A673 (cell line): ENCODE measurements at places on chromosomes 12 and 14. TPM values are rescaled to one million over a fixed set of nuclear protein-coding genes. Genes with fewer than 3 reads are reported as not detected.
A peak's percentile ranks its signal among the peaks of the same experiment; 100 is the strongest.

Gene LTBR
- total RNA-seq: 25.7 and 27.5 TPM in 2 replicates

GRCh38 chr12:121620333-121620891, 5.9 kb upstream of the ORAI1 start:
- no peak overlapping the region for H3K27ac ChIP-seq
- H3K4me3 ChIP-seq: no peak overlapping the region
- no peaks in the 10 kb centered on the region for H3K36me3 ChIP-seq
- H3K4me1 ChIP-seq: peaks cover 4% of the 10 kb centered on the region

- H3K4me3 ChIP-seq: no peak overlapping the region
- no peak for DNase-seq
- H3K27me3 ChIP-seq: no peaks in the 10 kb centered on the region
- H3K4me1 ChIP-seq: peaks cover 2% of the 10 kb centered on the region
Measured at GRCh38 chr12:82645414-82645813, 41.3 kb upstream of the TMTC2 start.

Gene RTL1
- total RNA-seq: 0.09 and 0.15 TPM in 2 replicates

DNA sequence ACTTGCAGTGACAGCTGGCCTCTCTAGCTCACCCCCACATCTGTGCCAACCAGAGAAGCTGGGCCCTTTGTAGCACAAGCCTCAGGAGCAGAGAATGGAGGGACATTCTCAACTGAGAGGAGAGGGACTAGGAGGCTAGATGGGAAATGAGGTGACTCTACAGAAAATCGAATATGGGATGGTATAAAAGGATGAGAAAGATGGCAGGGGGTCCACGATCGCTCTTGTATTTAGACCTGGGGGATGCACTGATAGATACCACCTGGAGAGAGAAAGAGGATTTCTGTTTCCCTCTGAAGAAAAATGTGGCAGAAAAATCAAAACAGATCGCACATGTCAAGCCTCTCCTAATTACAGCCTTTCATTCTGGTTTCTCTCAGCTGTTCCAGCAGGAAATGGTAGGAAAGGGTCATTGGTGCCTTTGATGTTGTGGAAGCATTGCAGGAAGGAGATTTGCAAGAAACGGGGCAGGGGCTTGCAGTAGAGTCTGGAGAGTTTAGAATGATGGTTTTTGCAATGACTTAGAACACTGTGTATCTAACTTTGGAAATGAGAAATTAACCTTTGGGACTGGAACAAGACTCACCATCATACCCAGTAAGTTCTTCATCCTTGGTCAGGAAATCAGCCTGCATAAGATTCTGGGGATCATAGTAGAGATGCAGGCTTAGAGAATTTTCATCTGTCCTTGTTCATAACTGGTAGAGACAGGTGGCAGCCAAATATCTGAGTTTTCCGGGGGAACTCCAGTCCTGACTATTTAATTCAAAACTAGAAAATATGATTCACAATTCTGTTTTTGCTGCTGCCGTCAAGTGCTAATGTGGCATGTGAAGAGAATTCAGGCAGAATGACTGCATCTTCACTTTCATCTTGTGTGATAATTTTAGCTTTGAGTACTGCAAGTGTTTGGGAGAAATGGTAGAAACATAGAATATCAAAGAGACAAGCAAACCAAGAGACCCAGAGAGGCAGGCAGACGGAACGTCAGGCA, 98.8 kb downstream of the DAD1 start:
- H3K27me3 ChIP-seq: no peaks in the 10 kb centered on the region
- no peak for DNase-seq
- H3K36me3 ChIP-seq: no peaks in the 10 kb centered on the region
- H3K27ac ChIP-seq: no peak overlapping the region
- H3K4me3 ChIP-seq: no peak overlapping the region

DNA sequence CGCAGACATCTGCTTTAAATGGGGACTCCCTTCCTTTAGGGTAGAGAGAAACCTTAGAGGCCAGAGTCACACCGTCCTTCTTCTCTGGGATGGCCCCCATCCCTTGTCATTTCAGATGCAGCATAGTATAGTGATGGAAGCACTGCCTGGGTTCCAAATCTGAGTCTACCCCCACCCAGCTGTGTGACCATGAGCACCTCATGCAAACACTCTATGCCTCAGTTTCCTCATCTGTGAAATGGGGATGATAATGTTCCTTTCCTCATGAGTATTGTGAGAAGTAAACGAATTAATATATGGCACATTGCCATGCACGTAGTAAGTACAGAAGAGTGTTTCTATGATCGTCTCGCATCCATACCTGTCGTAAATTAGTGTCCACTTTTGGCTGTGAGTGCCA, 241.9 kb downstream of the SLC41A2 start:
- no peak for DNase-seq
- no peaks in the 10 kb centered on the region for H3K27me3 ChIP-seq
- H3K4me1 ChIP-seq: no peaks in the 10 kb centered on the region
- H3K4me3 ChIP-seq: no peak overlapping the region

GRCh38 chr14:83047059-83047830, 1513.6 kb upstream of the SEL1L start:
- no peaks in the 10 kb centered on the region for H3K4me1 ChIP-seq
- no peaks in the 10 kb centered on the region for H3K36me3 ChIP-seq
- no peak for DNase-seq

GRCh38 chr12:105930557-105931503, 207.9 kb downstream of the NUAK1 start:
- peak; percentile 3 for DNase-seq
- no peak overlapping the region for H3K27ac ChIP-seq
- H3K36me3 ChIP-seq: no peaks in the 10 kb centered on the region
- H3K27me3 ChIP-seq: no peaks in the 10 kb centered on the region
- no peaks in the 10 kb centered on the region for H3K4me1 ChIP-seq

DNA sequence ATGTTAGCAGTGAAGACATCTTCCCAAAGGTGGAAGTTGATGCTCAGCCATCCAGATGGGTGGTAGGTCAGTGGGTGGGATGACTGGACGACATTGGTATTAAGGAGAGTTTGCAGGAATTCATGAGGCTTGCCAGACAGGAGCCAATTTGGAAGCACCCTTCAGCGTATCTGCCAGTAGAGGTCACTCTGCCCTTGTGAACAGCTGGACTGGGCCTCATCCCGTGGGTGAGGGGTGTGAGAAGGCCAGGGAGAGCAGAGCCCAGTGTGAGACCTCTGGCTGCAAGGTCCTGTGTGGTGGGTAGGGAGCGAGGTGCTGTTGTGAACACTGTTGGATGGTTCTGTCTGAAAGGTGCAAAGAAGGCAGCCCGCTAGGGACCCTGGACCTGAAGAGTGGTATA, 37.7 kb downstream of the SLC5A8 start:
- H3K4me1 ChIP-seq: no peaks in the 10 kb centered on the region
- peak; percentile 50 for DNase-seq
- no peaks in the 10 kb centered on the region for H3K27me3 ChIP-seq

- H3K27ac ChIP-seq: no peak overlapping the region
- no peaks in the 10 kb centered on the region for H3K36me3 ChIP-seq
- DNase-seq: no peak
- H3K27me3 ChIP-seq: no peaks in the 10 kb centered on the region
- H3K4me1 ChIP-seq: peaks cover 11% of the 10 kb centered on the region
Measured at GRCh38 chr12:89674326-89674942, 34.2 kb downstream of the ATP2B1 start.

Gene ASIC1
- 2.7 and 5.5 TPM in 2 replicates for total RNA-seq

DNA sequence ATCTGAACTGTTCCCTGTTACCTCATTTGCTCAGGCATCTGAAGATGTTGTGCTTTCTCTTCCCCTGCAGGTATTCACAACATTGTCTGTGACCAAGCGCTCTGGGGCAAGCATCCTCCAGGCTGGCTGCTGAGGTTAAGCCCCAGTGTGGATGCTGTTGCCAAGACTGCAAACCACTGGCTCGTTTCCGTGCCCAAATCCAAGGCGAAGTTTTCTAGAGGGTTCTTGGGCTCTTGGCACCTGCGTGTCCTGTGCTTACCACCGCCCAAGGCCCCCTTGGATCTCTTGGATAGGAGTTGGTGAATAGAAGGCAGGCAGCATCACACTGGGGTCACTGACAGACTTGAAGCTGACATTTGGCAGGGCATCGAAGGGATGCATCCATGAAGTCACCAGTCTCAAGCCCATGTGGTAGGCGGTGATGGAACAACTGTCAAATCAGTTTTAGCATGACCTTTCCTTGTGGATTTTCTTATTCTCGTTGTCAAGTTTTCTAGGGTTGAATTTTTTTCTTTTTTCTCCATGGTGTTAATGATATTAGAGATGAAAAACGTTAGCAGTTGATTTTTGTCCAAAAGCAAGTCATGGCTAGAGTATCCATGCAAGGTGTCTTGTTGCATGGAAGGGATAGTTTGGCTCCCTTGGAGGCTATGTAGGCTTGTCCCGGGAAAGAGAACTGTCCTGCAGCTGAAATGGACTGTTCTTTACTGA, 44.9 kb downstream of the EID3 start:
- H3K4me3 ChIP-seq: no peak overlapping the region
- no peaks in the 10 kb centered on the region for H3K27me3 ChIP-seq
- no peak overlapping the region for H3K27ac ChIP-seq
- no peak for DNase-seq
- H3K36me3 ChIP-seq: peaks cover 73% of the 10 kb centered on the region

DNA sequence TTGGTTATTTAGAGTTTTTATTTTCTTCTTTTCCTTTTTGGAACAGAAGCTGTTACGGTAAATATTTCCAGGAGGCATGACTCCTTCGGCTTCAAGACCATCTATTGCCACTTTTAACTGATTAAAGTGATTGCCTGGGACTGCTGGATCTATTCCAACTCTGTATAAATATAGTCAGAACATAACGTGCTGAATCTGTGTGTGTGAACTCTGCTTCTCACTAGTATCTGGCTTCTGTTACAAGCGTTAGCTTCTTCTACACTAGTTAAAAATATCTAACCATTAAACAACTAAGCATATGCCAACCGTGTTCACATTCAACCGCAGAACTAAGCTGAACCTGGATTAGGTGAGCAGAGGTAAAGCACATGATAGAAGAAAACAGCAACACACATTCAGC, 49.0 kb downstream of the TMTC1 start:
- H3K36me3 ChIP-seq: no peaks in the 10 kb centered on the region
- H3K27me3 ChIP-seq: no peaks in the 10 kb centered on the region
- no peak overlapping the region for H3K4me3 ChIP-seq
- H3K4me1 ChIP-seq: no peaks in the 10 kb centered on the region

GRCh38 chr12:123264642-123265041, 7.0 kb downstream of the CDK2AP1 start:
- peaks cover 14% of the 10 kb centered on the region for H3K4me1 ChIP-seq
- H3K27ac ChIP-seq: no peak overlapping the region
- no peak for DNase-seq
- H3K27me3 ChIP-seq: no peaks in the 10 kb centered on the region
- peaks cover 13% of the 10 kb centered on the region for H3K36me3 ChIP-seq

GRCh38 chr12:112916270-112916669, 9.5 kb downstream of the OAS1 start:
- peaks cover 5% of the 10 kb centered on the region for H3K36me3 ChIP-seq
- DNase-seq: no peak
- H3K27ac ChIP-seq: peak overlapping the region; percentile 9
- H3K4me3 ChIP-seq: no peak overlapping the region

Gene SMIM41
- total RNA-seq: 0.24 and 0.28 TPM in 2 replicates

Gene GLT8D2
- total RNA-seq: 0.61 TPM in 1 of 2 replicates, not detected in the other

DNA sequence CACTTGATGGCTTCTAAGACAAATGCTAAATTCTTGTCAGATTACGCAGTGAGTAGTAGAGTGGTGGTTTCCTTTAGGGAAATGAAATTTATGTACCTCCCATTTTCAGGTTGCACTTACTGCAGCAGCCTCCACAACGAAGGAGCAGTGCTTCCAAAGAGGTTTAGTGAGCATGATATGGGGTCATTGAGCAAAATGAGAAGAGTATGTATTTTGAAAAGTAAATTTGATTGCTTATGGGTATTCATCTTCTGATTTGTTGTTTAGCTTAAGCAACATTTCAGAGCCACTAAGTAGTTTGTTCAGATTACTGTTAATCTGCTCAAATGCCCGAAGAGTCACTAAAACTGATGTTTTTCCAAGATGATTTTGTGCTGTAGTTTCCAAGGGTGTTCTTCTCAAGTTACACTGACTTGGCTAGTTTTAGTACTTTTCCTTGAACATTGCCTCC, 493.6 kb downstream of the PCNX1 start:
- DNase-seq: peak; percentile 59
- H3K27ac ChIP-seq: peak overlapping the region; percentile 31

- H3K27me3 ChIP-seq: no peaks in the 10 kb centered on the region
- DNase-seq: no peak
- no peaks in the 10 kb centered on the region for H3K36me3 ChIP-seq
- peaks cover 14% of the 10 kb centered on the region for H3K4me1 ChIP-seq
- no peak overlapping the region for H3K4me3 ChIP-seq
- H3K27ac ChIP-seq: no peak overlapping the region
Measured at GRCh38 chr12:132258543-132258942, 70.8 kb downstream of the GALNT9 start.

GRCh38 chr14:72471346-72471745, 422.6 kb downstream of the DPF3 start:
- no peaks in the 10 kb centered on the region for H3K4me1 ChIP-seq
- H3K4me3 ChIP-seq: no peak overlapping the region
- no peaks in the 10 kb centered on the region for H3K27me3 ChIP-seq
- no peaks in the 10 kb centered on the region for H3K36me3 ChIP-seq
- no peak overlapping the region for H3K27ac ChIP-seq

Gene CMA1
- total RNA-seq: not detected in 2 replicates

GRCh38 chr12:843609-844008, 91.2 kb downstream of the WNK1 start:
- H3K27ac ChIP-seq: no peak overlapping the region
- H3K27me3 ChIP-seq: no peaks in the 10 kb centered on the region
- peaks cover 4% of the 10 kb centered on the region for H3K4me1 ChIP-seq
- DNase-seq: peak; percentile 60
- no peak overlapping the region for H3K4me3 ChIP-seq
- no peaks in the 10 kb centered on the region for H3K36me3 ChIP-seq

DNA sequence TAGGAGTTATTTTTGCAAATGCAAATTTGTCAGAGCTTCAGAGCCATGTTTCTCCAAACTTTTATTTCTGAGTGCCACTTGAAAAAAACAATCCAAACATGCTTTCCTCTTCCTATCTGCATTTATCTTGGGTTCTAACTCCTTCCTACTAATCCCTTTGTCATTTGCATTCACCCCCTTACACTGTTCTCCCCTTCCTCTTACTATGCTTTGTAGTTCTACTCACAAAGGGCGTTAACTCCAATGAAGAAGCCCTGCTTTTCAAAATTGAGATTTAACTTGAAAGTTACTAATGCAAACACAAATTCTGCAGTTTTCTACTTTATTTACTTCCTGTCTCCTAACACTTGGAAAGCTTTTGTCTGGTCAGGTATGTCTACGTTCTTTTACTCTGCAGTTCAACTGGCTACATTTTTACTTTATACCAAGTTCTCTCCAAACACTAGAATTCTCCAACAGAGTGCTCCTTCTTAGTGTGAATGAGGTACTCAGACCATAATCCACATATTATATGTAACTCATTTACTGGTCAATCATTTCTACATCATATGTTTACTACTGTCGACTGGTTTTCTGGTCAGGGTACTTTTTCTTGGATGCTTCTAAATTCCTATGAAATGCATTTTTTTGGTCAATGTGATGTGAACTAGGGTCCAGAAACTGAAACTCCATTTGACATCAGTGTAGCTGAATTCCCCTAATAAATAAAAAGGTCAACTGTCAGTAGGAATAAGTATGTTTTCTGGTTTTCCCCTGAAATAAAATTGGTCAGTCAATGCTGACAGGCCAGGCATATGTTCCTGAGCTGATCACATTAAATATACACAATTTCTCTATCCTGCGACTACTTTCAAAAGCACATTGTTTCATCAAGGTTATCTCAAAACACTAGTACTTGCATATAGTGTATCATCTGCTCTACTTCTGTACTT, 51.2 kb upstream of the OR5AU1 start:
- H3K36me3 ChIP-seq: peaks cover 62% of the 10 kb centered on the region
- peak overlapping the region; percentile 45 for H3K27ac ChIP-seq
- no peak for DNase-seq
- no peaks in the 10 kb centered on the region for H3K27me3 ChIP-seq
- no peaks in the 10 kb centered on the region for H3K4me1 ChIP-seq

GRCh38 chr14:37257501-37258070, 59.8 kb downstream of the MIPOL1 start:
- peaks cover 12% of the 10 kb centered on the region for H3K27me3 ChIP-seq
- no peak for DNase-seq
- no peak overlapping the region for H3K4me3 ChIP-seq
- H3K27ac ChIP-seq: no peak overlapping the region

Gene SYT1
- 79.4 and 80.9 TPM in 2 replicates for total RNA-seq
